NCI-H2171 (cell line): ENCODE measurements at places on chromosomes 3 and 15.

GRCh38 chr3:71926262-71926600, 141.3 kb upstream of the PROK2 start:
- no peak for DNase-seq

DNA sequence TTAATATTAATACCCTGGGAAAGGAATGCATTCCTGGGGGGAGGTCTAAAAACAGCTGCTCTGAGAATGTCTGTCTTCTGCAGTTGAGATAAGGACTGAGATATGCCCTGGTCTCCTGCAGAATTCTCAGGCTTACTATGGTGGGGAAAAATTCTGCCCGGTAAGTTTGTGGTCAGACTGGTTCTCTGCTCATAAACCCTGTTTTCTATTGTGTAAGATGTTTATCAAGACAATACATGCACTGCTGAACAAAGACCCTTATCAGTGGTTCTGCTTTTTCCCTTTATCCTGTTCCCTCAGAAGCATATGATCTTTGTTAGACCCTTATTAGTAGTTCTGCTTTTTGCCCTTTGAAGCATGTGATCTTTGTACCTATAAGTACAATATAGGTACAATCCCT, 494.6 kb downstream of the CNTN6 start:
- no peak for DNase-seq

DNA sequence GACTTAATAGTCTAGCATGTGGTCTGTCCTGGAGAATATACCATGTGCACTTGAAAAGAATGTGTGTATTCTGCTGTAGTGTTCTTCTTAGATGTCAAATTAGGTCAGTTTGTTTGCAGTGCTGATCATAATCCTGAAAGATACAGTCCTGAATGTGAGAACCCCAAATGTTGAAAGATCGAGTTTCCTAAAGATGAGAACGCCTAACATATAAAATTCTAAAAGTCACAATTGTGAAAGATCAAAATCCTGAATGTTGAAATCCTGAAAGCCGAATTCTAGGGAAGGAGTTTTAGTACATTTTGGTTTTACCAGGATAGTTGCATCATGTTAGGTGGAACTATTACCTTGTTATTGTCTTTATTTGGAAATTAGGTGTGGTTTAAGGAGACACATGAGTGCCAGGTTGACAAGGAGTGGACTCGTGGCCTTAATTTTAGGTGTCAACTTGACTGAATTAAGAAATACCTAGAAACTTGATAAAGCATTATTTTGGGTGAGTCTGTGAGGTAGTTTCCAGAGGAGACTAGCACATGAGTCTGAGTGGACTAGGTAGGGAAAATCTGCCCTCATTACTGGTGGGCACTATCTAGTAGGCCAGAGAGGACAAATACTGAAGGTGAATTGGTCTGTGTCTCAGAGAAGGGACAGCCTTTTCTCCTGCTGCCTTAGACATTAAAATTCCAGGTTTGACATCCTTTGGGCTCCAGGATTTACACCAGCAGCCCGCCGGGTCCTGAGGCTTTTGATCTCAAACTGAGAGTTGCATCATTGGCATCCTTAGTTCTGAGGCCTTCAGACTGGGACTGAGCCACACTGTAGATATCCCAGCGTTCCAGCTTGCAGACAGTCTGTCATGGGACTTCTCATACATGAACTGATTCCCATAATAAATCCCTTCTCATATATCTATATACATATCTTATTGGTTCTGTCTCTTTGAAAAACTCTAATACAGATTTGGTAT, 77.1 kb downstream of the LRRC28 start:
- DNase-seq, result no peak

GRCh38 chr3:72559385-72559784, 288.9 kb downstream of the SHQ1 start:
- no peak for DNase-seq

- DNase-seq, result peak; percentile 1
Measured at GRCh38 chr3:5022966-5023776, 43.9 kb downstream of the BHLHE40 start.

DNA sequence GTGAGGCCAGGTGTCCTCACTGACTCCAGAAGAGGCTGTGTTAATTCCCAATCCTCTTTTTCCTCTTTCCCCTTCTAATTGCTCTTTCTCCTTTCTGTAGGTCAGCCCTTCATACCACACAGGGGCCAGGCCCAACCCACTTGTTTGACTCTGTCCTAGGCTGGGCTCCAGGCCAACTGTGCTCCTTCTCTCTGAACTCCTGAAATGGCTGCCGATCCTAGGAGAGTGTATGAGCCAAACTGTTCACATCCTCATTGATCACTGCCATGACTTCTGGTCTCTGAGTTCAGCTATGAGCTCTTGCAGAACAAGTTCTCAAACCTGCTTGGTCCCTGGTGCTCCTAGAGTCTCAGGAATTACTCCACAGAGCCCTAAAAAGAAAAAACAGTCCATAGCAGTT, 145.1 kb downstream of the VGLL4 start:
- DNase-seq, result no peak

DNA sequence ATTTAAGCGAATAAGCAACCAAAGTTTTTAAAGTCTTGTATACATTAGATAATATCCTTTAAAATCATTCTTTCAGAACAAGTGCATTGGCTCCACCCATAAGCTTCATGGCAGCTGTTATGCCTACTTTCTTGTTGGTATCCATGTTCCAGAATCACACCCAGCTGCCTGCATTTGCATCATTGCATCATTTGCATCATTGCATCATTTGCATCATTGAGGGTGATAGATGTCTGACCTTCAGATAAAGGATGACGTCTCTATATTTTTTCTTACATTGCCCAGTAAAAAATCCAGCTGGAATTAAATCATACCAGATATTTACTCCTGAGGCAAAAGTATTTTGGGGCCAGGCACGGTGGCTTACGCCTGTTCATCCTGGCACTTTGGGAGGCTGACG, 42.3 kb downstream of the SLC12A1 start:
- DNase-seq, result no peak

- DNase-seq, result no peak
Measured at GRCh38 chr3:194148383-194148782, 12.4 kb downstream of the HES1 start.

DNA sequence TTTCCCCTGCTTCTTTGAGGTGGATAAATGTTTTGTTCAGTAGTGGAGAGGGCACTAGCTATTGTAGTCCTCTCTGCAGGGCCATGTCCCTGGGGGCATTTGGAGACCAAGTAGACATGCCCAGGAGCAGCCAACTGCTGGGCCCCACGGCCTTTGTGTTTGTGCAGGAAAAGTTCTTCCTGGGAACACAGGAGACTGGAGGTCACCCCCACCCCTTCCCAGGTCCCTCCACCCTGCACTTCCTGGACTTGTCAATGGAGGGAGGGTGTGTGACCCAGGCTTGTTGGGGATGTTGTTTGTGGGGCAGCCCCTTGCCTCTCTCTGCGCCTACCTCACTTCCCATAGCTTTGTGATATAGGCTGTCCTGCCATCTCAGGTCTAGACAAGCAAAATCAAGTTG, 317.0 kb upstream of the LRRFIP2 start:
- DNase-seq, result no peak

- no peak for DNase-seq
Measured at GRCh38 chr3:100099621-100100020, 14.7 kb downstream of the FILIP1L start.

GRCh38 chr3:37500518-37500917, 326.1 kb upstream of the LRRFIP2 start:
- DNase-seq, result no peak

- DNase-seq, result no peak
Measured at GRCh38 chr15:82535566-82536408, 4.5 kb downstream of the RPS17 start.

GRCh38 chr15:82852941-82853561, 43.6 kb downstream of the WHAMM start:
- peak; percentile 2 for DNase-seq

GRCh38 chr15:74616366-74616939, 817 bp downstream of the CLK3 start:
- DNase-seq, result peak; percentile 8

GRCh38 chr15:95620934-95621579, 709.4 kb upstream of the NR2F2 start:
- DNase-seq, result no peak

DNA sequence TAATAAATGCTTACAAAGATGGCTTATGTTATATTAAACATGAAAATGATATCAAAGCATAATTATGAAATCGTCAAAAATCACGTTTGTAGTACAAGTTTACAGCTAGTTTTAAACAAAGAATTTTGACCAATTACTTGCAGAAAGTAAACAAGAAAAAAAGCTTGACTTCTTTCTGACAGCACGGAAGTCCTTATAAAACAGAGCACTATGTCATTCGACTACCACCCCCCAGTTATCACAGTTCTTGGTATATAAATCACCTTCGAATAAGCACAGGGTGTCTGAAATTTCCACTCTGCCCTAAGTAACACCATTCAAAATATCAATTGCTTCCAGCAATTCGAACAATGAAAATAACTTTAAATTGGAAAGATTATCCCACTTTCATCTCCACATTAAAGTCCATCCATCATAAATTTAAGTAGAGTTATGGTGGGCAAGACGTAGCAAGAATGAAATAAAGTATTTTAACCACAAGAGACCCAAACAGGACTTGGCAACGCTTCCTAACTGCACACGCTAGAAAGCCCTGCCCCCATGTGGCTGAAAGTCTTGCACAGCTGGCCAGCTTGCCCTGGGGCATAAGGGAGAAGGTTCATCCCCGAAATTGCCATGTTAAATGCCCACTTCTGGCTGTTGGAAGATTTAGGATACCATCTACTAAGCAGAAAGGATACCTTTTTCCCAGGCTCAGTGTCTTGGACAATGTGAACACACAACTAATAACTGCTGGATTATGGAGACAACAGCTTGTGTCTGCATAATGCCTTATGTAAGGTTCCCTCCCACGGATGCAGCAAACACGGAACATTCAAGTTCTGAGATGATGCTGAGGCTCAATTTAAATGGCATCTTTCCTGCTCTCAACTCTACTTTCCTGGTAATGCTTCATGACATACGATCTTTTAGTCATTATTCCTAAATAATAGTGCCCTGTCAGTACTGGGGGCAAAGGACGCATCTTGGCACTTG, 116.4 kb upstream of the TJP1 start:
- no peak for DNase-seq

- DNase-seq, result peak; percentile 33
Measured at GRCh38 chr3:59644479-59645402, 594.9 kb upstream of the CFAP20DC start.

DNA sequence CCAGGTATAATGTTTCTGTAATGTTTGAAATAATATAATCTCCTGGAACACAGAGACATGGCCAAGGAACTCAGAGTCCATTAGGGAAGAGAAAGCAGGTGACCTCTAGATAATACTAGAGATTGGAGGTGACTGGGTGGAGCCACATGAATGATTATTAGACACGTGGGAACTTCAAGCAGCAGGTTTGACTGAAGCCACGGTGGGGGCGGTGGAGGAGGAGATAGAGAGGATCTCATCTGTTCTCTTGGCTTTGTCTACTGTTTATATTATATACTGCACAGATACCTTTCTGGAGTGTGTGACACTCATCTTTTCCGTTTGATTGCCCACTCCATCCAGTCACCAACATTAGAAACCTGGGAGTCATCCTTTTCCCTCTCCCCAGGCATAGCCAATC, 33.7 kb downstream of the KIF7 start:
- DNase-seq, result no peak

DNA sequence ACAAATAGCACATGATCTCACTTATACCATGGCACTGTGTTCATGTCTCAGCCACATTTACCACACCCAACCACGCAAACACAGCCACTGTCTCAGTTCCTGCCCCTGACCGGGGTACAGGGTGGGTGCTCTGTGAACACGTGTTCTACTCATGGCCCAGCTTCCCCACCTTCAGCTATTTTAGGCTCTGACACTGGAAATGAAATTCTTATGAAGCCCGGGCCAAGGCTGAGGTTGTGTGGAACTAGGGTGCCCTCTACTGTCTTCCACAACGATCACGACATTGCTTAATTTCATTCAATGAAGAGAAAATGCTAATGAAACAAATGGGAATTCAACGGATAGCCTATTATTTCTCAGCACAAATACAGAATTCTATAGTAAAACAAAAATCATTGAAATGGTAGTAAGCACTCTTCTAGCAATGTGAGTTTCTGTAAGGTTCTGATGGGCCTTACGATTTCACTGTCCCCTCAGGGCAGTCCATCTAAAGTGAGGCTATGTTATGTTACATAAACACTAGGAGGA, 2.1 kb upstream of the GABRA5 start:
- peak; percentile 73 for DNase-seq

DNA sequence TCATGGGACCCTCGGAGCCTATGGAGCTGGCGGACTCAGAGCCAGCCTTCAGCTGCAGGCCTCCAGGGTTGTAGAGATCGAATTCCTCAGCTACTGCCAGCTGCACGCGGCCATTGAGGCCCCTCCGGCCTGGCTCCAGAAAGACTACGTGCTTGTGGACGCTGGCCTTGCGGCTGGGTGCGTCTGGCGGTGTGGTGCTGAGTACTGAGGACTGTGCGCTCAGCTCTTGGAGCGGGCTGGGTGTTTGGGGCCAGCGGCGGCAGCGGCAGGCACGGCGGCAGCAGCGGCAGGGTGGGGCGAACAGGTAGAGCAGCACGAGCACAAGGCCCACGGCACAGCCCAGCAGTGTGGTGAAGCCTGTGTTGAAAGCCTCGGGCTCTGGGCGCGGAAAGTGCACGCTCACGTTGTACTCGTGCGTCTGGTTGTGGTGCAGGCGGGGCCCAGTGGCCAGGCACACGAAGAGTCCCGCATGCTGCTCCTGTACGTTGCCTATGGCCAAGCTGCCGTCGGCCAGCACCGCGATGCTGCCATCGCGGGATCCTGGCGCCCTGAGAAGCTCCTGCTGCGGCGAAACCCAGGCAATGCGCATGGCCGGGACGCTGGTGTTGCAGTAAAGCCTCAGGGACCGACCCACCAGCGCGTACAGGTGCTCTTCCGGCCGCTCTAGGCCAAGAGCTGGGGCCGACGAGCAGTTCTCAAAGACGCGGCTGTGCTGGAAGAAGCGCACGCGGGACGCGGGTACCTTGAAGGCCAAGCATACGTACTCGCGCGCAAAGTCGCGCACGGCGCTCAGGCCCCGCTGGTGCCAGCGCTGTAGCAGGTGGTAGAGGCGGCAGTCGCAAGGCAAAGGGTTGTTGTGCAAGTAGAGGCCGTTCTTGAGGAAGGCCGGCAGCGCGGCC, 1.3 kb downstream of the AMIGO3 start:
- DNase-seq, result no peak

GRCh38 chr15:83404121-83404520, 43.0 kb upstream of the SH3GL3 start:
- no peak for DNase-seq

DNA sequence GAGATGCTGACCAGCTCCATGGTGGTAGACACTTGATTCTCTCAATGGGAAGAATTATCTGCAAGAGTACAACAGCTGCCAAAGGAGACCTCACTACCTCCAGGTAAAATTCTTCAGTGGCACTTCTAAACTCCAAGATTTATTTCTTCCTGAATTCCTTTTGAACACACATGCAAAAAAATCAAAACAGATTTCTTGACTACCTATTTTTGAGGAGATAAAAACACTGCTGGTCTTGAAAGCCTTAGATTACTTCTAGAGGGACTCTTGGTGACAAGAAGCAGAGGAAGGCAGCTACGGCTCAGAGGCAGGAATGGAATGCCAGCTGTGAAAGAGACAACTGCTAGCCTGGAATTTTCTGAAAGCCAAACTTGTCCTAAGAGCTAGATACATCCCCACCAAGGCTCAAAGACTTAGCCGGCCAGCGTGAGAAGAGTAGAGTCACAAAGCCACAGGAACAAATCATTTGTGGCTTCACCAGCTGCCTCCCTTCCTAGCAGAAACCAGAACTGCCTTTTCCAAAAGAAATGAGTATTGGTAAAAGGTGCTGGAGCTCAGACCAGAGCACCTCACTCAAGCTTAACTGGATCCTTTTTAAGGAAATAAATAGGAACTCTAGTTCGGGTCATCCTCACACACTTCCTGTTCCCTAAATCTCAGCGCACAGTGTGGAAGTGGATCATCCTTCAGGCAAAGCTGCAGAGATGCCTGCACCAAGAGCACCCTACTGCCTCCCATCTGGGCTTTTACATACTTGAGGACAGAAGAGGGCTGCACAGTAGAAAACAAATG, 32.6 kb downstream of the CLK3 start:
- no peak for DNase-seq
